ENCODE measurements at places on chromosomes 7 and 10.

- DNase-seq, result no peak
These were observed 21.6 kb upstream of the GIMAP2 start for GRCh38 chr7:150663802-150664494.

DNA sequence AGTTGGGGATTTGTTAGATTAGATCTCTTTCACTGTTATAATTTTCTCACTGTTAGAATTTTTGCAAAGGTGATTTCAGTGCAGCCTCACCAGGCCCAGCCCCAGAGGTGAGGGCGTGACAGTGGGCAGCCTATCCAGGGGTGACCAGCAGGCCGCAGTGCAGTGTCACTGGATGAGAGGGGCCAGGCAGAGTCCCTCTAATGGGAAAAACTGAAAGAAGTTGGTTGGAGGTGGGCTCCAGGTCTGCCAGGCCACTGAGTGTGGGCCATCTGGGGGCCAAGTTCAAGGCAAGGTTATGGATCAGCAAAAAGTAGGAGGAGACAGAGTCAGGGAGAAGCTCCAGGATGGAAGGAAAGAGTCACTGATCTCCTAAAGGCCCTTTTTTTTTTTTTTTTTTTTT lies 90.5 kb upstream of the SDK1 start:
- DNase-seq, result no peak

DNA sequence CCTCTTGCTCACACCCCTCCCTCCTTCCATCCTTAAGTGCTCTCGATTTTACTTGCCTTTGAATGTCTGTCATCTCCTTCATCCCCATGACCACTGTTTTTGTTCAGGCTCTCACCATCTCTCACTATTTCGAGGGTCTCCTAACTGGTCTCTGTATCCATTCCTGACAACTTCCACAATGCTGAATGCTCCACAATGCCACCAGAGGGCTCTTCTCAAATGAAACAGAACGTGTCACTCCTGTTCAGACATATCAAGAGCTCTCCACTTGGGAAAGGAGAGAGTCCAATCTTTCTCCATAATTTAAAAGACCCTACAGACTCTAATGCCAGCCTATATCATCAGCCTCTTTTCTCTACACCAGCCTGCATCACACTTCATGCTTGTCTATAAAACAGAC lies 9.0 kb upstream of the SLC13A1 start:
- DNase-seq, result no peak

DNA sequence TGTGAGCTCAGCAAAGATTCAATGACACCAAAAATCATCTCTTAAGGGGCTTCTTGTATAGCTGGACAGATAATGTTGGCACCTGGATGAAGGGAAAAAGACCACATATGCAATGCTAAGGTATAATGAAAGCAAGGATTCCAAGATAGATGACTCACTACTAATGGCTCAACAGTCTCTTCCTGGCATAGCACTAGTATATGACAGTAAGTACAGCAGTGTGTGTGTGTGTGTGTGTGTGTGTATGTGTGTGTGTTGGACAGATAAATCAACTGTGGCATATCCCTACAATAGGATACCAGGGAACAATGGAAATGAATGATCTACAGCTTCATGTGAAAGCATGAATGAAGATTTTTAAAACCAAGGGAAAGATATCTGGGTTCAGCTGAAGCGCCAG lies 257.1 kb downstream of the SFMBT2 start:
- DNase-seq, result no peak

GRCh38 chr7:150982351-150982750 lies 4.2 kb upstream of the KCNH2 start:
- no peak for DNase-seq

DNA sequence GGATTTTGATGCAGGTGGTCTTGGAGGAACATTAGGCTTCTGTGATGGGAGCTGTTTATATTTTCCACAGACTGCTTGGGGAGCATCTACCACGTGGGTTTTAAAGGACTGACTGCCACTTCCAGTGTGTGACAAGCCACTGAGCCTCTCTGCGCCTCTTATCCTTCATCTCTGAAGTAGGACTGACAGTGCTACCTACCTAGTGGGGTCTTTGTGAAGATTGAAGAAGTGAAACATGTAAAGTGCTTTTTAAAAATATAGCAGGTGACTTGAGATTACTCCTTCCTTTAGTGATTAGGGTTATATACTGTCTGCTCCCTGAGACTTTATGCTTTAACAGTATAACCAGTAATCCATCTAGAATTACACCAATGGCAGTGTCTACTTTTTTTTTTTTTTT lies 29.9 kb downstream of the NKX2-3 start:
- no peak for DNase-seq

GRCh38 chr7:142874837-142875236 lies 10.7 kb downstream of the TRPV6 start:
- DNase-seq, result no peak

DNA sequence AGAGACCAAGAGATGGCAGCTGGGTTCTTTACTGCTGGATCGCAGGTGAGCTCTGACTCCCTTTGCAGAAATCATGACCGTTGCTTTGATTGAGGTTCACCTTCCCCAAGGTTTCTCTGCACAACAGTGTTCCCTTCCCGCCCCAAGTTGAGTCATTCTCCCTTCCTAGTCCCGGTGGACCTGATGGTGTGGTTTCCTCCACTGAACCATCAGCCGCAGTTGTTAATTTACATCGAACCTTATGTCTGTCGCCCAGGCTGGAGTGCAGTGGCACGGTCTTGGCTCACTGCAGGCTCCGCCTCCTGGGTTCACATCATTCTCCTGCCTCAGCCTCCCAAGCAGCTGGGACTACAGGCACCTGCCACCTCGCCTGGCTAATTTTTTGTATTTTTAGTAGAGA lies 5.8 kb downstream of the ZSCAN25 start:
- no peak for DNase-seq

GRCh38 chr10:11178606-11179515 lies 161.2 kb downstream of the CELF2 start:
- no peak for DNase-seq

GRCh38 chr10:43839973-43840372 lies 191.3 kb upstream of the ZNF32 start:
- DNase-seq, result no peak

DNA sequence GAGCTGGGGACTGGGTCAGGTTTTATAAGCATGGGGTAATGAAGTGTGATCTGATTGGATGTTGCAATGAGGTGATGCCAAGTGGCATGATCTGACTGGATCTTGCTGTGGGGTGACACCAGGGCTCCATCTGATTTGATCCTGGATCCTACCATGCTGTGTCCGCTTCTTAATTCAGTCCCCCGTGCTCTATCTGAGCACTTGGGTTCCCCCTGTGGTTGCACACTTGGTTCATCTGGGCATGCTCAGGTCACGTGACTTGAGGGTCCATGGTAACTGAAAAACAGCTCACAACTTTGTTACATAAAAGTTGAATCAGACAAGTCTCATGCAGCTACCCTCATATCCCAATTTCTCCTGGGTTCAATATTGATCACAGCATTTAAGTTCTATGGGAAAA lies 448.6 kb upstream of the NRP1 start:
- no peak for DNase-seq

DNA sequence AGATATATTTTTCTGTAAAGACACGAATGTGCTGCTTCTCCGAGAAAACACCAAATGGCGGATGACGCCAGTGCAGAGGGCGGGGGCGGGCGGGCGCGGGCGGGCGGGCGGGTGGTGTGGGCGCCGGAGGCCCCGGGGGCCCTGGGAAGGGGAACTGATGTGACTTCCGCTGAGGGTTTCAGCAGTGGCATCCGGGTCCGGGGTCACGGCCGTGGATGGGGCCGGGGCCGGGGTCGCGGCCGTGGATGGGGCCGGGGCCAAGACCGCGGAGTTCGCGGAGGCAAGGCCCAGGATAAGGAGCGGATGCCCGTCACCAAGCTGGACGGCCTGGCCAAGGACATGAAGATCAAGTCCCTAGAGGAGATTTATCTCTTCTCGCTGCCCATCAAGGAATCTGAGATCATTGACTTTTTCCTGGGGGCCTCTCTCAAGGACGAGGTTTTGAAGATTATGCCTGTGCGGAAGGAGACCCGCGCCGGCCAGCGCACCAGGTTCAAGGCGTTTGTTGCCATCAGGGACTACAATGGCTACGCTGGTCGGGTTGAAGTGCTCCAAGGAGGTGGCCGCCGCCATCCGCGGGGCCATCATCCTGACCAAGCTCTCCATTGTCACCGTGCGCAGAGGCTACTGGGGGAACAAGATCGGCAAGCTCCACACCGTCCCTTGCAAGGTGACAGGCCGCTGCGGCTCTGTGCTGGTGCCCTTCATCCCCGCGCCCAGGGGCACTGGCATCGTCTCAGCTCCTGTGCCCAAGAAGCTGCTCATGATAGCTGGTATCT lies 20.3 kb upstream of the IGF2BP3 start:
- no peak for DNase-seq

GRCh38 chr7:114854369-114854768 lies 67.5 kb upstream of the MDFIC start:
- DNase-seq, result no peak

DNA sequence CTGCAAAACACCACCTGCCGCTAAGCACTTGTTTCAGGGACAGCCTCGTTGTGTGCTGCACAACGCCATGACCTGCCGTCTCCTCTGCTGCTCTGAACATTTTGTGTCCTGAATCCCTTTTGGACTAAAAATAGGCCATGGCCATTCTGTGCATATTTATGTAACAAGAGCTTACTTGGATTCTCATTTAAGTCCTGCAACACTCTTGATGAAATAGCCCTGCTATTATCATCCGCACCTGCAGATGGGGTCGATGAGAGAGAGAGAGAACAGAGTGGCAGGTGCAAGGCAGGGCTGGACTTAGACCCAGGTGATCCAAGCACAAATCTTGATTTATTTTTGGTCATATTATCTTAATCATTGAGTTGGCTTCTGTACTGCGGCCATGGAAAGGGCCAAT lies 121.2 kb upstream of the PRKCQ start:
- DNase-seq, result no peak

DNA sequence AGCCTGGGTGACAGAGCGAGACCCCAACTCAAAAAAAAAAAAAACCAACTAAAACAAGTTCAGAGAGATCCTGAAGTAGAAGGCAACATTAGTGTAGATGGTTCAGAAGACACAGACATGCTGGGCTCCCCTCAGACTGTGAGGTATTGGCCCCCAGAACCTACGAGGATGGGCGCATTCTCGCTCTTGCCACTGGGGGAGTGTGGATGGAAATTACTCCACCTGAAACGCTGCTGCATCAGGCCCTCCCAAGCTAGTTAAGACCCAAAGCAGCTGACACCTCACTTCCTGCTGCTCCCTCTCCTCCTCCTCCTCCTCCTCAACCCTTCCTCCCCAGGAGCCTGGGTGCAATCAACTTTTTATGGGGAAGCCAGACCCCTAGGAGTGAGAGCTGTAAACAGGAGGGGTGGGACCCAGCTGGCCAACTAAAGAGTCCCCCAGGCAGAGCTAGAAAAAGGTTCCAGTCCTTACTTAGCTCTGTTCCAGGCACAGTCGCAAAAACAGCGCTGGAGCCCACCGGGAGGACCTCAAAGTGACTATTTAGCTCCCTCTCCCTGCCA lies 7.4 kb downstream of the SH3PXD2A start:
- no peak for DNase-seq

GRCh38 chr7:32892521-32893206 lies 1.1 kb upstream of the KBTBD2 start:
- DNase-seq, result no peak

DNA sequence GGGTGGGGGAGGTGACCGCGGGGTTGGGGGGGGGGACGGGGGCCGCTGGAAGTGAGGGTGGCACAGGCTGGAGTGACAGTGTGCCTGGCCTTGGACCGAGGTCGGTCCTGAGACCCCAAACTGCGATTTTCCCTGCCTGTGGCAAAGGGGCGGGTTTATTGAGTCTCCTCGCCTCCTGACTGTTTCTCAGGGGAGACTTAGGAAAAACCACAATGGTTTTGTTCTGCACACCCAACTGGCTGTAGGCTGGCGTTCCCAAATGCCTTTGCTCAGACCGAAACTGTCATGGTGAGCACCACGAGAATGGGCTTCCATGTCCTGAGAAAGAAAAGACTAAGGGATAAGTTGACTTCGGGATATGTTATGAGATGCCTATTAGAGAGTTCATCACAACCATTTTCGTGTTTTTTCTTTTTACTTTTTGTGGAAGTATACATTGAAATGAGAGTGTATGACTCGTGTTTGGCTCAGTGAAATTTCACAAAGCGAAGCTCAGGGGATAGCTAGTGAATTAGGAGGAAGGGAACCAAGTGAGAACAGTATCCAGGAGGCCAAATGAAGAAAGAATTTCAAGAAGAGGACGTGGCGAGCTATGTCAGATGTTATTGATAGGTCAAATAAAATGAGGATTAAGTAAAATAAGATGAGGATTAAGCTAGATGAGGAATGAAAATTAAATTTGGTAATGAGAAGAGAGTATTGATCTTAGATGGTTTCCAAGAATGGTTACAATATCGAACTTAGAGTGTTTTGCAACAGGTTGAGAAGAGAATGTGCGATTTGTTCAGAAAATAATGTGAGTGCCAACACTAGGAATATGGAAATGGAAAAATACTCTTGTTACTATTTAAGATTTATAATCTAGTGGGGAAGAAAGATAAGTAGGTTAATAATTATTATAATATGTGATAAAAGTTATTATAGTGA lies 918 bp downstream of the NET1 start:
- peak; percentile 16 for DNase-seq

DNA sequence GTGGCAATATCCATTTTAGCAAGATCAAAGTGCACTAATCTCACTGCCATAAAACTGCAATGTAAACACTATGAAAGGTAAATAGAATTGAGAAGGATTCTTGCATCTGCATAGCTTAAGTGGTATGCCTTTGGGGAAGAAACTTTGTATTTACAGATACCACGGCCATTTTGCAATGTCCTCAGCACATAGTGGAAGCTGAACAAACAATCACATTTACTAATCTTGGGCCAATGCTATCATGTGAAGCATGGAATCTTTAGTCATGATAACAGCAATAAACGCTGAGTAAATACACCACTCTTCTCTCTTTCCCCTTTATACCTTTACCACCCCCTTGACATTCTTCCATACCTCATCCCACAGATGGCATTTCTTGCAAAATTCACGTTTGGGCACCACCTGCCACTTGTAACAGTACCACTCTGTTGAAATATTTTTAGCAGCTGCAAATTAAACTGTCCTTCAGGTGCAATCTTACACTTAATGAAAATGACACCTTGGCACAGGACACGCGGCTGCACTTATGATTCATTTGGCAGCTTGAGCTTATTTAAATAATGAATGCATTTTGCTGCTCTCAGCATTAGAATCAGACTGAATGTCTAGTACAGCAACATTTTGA lies 171.8 kb downstream of the SEMA3A start:
- no peak for DNase-seq

DNA sequence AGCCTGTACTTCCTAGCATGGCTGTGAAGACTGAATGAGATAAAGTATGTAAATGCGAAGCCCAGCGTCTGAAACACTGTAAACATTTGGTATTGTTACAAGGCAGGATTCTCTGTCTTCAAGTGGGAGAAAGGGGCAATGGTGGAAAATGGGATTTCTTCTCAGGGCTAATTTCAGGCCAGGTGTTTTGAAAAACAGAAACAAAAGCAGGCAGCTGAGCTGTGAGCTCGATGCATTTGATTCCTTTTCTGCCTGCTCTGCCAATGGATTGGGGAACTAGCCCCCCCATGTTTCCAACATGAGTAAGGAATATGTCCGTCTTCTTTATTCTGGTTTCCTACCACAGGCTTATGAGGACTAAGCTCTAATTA lies 732.1 kb upstream of the AUTS2 start:
- no peak for DNase-seq

GRCh38 chr10:131842351-131843088 lies 58.3 kb upstream of the PPP2R2D start:
- no peak for DNase-seq

Measured in brain pericyte (primary cell).